ENCODE measurements at places on chromosomes 2 and 18. TPM values are rescaled to one million over a fixed set of nuclear protein-coding genes. Genes with fewer than 3 reads are reported as not detected.

- DNase-seq = no peak
Measured at GRCh38 chr2:183089192-183089851, 10.8 kb downstream of the DUSP19 start.

CYS1 gene
- total RNA-seq = 1.2 TPM

- peak; percentile 97 for DNase-seq
Measured at GRCh38 chr2:130342533-130343275, at the start of gene IMP4. Gene IMP4 (plus strand): TSS chr2:130342897. CDS start chr2:130342933, 36 bp downstream.

KLHL29 gene
- total RNA-seq = 3.3 TPM

HRH4 gene
- total RNA-seq = not detected
